NCI-H146 (cell line): ENCODE measurements at places on chromosomes 3 and 15.

DNA sequence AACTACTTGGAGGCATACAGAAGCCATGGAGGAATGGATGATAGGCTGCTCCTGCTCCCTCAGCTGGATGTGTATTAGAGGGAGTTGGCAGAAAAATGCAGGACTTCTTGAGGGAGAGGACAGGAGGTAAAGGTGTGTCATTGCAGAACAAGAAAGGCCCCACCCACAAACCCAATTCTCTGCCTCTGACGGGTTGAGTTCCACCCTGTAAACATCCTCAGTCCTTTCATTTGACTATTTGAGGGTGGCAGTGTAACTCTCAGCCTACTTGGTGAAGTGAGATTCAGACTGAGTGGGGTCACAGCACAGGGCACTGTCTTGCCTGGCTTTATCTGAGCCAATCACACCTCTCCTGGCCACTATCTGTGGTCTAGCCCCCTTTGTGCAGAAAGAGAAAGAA, at the start of gene TPRG1:
TPRG1 (plus strand) TSS at position 265 of the 400 bp plus-strand sequence. CDS start 35,414 bp downstream, outside the sequence.
- DNase-seq, result no peak

DNA sequence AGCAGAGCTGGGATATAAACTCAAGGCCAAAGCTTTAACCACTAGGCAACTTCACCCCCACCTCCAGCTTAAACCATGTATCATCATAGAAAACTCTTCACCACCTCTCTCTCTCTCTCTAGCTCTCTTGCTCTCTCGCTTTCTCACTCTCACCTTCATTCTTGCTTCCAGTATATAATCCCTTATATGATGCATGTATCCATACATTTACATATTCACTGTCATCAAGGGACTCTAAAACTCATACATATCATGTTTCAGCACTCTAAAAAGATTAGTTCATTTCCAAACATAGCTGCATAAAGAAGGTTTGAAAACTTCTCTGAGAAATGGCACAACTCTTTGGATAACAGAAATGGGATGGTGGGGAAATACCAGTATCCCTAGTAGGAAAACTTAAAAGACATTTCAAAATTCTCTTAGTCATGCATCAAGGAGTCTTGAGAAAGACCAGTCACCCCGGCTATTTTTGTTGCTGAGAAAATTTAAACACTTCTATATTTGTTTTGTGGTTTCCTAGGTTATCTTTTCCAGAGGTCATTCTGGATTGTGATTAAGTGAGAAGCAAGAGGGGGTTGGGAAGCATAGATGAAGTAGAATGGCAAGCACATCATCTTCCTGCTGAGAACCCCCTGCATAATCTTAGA, 447.8 kb upstream of the THBS1 start:
- DNase-seq, result no peak

GRCh38 chr3:124761250-124761796, 31.1 kb downstream of the UMPS start:
- DNase-seq, result peak; percentile 79

DNA sequence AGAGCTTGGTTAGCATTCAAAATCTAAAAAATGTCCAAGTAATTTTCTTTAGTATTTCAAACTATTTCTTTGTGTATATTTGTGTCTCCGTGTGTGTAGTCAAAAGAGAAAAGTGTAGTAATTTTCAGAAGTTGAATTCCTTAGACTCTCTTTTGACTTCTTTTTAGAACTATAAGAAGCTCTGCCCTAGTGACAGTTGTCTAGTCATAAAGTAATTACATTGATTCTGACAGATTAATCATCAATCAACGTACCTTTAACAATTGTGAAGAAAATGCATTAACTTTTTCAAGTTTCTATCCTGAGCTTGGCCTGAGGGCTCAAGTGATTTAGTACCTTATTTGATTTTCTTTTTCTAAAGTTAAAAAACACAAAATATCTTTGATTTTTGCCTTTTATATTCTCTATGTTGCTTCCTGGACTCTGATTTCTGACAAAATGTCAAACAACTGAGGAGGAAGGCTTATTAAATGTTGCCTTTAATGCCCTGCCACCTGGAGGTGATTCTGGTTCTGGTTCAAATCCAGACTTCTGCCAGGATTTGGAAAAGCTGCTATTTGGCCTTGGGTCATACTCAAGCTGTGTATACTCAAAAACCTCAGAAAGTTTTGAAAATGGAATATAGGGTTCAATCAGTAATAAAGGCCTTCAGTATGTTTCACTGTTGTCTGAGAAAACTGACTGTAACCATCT, 653.6 kb downstream of the NSUN3 start:
- no peak for DNase-seq

DNA sequence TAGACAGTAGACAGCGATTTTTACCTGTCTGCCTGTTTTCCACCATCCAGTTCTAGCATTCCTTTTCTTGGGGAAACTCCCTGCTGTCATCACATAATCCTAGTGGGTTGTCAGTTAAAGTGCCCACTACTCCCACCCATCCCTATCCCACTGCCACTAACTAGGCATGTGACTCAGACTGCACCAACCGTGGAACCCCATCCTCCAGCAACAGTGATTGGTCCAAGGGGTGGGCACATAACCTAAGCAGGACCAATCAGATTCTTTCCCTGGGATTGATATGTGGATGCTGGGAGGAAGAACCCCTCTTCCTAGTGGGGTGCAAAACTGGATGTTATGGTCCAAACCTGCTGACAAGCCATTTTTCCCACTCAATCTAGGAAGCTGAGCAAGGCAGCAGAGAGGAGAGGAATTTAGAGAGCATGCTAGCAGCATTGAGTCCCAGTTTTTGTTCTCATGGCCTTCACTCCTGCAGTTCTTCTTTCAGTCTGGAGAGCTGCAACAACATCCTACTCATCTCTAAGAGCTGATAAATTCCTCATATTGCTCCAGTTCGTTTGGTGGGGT, 3.9 kb upstream of the INSYN1 start:
- no peak for DNase-seq
